GM12878 (cell line): ENCODE measurements at places on chromosomes 6 and 20. TPM values are rescaled to one million over a fixed set of nuclear protein-coding genes. Genes with fewer than 3 reads are reported as not detected.

- no peaks in the 10 kb centered on the region for H3K27me3 ChIP-seq
- no peaks in the 10 kb centered on the region for H3K4me1 ChIP-seq
- H3K27ac ChIP-seq: no peak overlapping the region
- no peak for DNase-seq
- H3K4me3 ChIP-seq: no peak overlapping the region
Observed at GRCh38 chr6:65110031-65110430, 597.0 kb downstream of the EYS start.

GRCh38 chr20:31967830-31968249 is at the start of gene XKR7:
XKR7 (plus strand) TSS chr20:31968151; CDS start chr20:31968176, 25 bp downstream.
- peaks cover 2% of the 10 kb centered on the region; the same call in 1 of the 2 replicates for H3K27me3 ChIP-seq
- DNase-seq: no peak
- no peaks in the 10 kb centered on the region for H3K4me1 ChIP-seq

DNA sequence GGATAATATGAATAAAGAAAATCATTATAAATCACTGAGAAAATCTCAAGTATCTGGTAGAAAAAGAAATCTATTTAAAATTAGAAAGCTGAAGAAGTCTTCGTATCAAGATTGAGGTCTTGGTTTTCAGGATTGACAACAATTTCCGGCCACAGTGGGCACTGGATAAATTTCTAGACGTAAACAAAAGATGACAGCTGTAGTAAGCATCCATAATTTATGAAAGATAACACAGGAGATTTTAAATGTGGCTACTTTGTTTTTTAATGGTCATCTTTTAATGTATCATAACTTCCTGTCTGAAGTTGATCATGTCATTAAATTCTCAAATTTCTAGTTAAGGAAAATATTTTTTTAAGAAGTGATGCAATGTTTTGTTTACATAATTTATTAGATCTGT is 444.2 kb downstream of the HTR1B start:
- H3K4me3 ChIP-seq: no peak overlapping the region
- no peaks in the 10 kb centered on the region for H3K36me3 ChIP-seq
- no peak overlapping the region for H3K27ac ChIP-seq
- no peaks in the 10 kb centered on the region for H3K27me3 ChIP-seq
- H3K4me1 ChIP-seq: no peaks in the 10 kb centered on the region

- H3K4me3 ChIP-seq: no peak overlapping the region
- no peaks in the 10 kb centered on the region for H3K4me1 ChIP-seq
- no peak for DNase-seq
- H3K27me3 ChIP-seq: no peaks in the 10 kb centered on the region
- H3K27ac ChIP-seq: no peak overlapping the region
Observed at GRCh38 chr6:43200541-43200940, 18.5 kb downstream of the CUL9 start.

DNA sequence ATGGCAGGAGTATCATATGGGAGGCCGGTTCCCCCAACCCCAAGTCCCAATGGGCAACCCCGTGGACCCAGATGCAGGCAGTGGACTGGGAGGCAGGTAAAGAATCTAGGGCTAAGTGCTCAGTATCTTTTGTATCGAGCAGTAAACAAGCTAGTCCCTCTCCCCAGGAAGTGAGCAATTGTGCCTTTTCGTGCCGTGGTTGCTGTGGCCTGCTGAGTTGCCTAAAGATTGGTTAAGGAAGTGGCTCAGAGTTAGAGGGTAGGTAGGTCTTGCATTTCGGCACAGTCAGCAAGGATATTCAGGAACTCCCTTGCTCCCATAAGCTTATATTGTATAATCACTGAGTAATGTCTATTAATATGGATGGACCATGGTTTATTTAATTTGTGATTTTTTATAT is 1.3 kb upstream of the DNAH8 start:
- H3K36me3 ChIP-seq: no peaks in the 10 kb centered on the region
- peaks cover 21% of the 10 kb centered on the region for H3K4me1 ChIP-seq
- no peak for DNase-seq
- no peak overlapping the region for H3K4me3 ChIP-seq
- no peak overlapping the region for H3K27ac ChIP-seq

DNA sequence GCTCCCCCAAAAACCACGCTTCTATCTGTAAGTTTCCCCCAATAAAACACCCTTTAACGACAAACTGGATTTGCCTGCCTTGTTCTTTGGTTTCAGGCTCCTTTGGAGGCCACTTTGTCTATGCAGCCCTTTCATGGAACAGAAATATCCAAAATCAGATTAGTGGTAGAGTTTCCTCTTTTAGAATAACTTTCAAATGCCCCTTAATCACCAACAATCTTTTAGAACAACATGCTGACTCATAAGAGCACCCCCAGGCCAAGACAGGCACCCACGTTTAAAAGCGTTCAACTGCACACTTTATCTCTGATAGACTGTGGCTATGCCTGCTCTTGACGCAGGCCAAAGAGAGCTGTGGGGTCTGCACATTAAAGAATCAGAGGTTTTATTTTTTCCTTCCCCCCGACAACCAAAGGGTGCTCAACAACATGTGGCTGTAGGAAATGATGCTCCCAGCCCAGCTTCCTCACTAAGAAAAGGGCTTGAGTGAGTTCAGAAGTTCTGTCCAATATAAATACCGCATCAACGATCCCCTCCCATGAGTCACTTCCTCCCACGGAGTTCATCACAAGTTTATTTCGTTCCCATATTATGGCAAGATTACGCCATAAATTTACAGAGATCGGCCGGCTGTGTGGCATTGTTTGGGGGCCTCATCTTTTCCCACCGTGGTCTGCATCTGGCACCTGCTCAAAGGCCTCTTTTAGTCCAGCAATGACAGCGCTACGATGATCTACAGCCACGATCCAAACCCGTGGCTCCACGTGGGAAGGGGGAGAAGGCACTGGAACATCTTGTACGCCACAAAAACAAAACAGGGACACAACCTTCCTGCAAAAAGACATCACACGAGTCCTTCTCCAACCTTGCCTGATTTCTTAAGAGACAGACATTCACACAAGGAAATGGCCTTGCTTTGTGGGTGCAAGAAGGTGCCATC is 88.8 kb upstream of the NFATC2 start:
- no peaks in the 10 kb centered on the region for H3K27me3 ChIP-seq
- H3K4me1 ChIP-seq: peaks cover 23% of the 10 kb centered on the region
- H3K27ac ChIP-seq: no peak overlapping the region
- no peak overlapping the region for H3K4me3 ChIP-seq

DNA sequence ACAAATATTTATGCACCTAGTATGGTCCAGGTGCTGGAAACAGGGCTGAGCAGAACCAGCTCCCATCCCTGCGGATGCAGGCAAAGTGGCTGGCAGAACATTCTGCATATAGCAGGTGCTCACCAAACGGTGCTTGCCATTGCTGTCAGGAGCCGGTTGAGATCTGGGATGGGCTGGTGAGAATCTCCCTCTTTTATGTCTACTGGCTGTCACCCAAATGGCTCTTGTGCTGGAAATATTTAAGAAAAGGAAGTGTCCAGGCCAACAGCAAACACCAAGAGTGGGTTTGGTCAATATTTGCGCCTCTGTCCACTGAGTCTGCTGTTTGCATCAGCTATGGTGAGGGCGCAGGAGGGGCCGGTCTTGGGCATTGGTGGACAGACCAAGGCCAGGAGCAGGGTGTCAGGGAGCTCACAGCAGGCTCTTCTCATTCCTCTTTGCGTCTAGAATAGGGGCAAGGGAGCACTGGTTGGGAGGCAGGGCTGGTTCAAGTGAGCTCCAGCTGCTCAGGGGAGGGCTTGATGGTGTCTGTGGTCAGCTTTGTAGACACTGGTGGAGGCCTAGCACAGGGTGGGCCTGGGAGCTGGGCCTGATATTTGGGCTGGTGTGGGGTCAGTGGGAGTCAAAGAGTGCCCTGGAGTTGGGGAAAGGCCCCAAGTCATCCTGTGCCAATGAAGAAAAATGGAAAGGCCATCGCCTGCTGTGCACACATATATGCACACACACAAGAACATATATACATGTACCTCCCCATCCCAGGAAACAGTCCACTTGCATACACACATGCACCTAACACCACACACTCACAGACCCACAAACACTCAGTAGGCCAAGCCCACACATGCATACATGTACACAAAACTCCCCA is 1.4 kb upstream of the BPIFB2 start:
- no peak for DNase-seq
- H3K4me3 ChIP-seq: no peak overlapping the region
- no peaks in the 10 kb centered on the region; the same call in 1 of the 2 replicates for H3K27me3 ChIP-seq
- H3K27ac ChIP-seq: no peak overlapping the region
- H3K36me3 ChIP-seq: no peaks in the 10 kb centered on the region
- no peaks in the 10 kb centered on the region for H3K4me1 ChIP-seq

DNA sequence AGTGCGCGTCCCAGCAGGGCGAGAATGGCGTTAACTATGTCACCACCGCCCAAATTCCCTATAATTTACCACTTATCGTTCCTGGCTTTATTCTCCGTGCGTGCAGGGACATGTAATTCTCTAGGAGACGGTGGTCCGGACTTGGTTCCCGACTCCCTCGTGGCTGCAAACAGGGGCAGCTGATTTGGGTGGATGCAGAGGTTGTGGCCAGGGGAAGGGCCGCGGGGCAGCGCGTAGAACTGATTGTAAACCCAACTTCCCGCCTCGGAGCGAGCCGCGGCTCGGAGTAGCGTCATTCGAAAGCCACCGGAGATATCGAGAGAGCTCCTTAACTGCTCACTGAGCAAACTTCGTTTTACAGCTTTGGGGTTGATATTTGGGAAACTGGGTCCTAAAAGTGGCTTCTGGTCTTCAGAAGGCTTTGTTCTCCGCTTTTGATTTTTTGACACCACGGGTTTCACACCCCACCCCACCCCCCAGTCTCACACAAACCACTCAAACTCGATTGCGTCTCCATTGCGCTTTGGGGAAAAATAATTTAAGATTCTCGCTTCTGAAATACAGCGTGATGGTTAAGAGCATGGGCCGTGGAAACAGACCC is 17.5 kb upstream of the ZSCAN9 start:
- peaks cover 11% of the 10 kb centered on the region for H3K27me3 ChIP-seq
- peaks cover 16% of the 10 kb centered on the region for H3K4me1 ChIP-seq

GRCh38 chr6:57432157-57432556 is 114.7 kb downstream of the PRIM2 start:
- H3K27ac ChIP-seq: no peak overlapping the region
- H3K4me3 ChIP-seq: no peak overlapping the region
- H3K36me3 ChIP-seq: no peaks in the 10 kb centered on the region

GRCh38 chr6:28172006-28172405 is 30.3 kb downstream of the ZKSCAN8 start:
- DNase-seq: no peak
- no peaks in the 10 kb centered on the region for H3K4me1 ChIP-seq
- H3K27ac ChIP-seq: no peak overlapping the region
- H3K4me3 ChIP-seq: no peak overlapping the region
- H3K36me3 ChIP-seq: no peaks in the 10 kb centered on the region

DNA sequence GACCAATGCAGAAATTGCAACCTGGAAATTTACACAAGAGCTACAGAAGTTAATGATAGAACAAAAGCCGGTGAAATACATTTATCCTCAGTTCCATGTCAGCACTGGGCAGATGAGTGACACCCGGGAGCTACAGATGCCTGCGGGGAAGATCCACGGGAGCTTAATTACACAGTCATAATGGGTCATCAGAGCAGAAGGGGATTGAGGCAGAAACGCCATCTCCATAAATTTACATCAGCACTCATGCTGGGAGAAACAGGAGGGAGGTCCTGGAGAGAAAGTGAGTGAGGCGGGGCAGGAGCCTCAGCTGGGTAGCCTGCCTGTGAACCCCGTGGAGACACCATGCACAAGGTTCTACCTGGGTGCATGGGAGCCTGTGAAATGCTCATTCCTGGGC is 37.6 kb upstream of the CST7 start:
- no peaks in the 10 kb centered on the region; the same call in 1 of the 2 replicates for H3K27me3 ChIP-seq
- H3K36me3 ChIP-seq: no peaks in the 10 kb centered on the region
- DNase-seq: no peak
- H3K27ac ChIP-seq: no peak overlapping the region
- no peak overlapping the region for H3K4me3 ChIP-seq

The LTB gene
- 46.8 and 50.9 TPM in 2 replicates for total RNA-seq

The HNF4A gene
- total RNA-seq: 0.16 and 0.21 TPM in 2 replicates

The CNKSR3 gene
- 0.11 and 0.31 TPM in 2 replicates for total RNA-seq

The SSTR4 gene
- total RNA-seq: not detected in 2 replicates

The RUNX2 gene
- total RNA-seq: 0.61 and 0.77 TPM in 2 replicates

The GHRH gene
- total RNA-seq: not detected in 2 replicates

The BHLHE23 gene
- 0.33 TPM in 1 of 2 replicates, not detected in the other for total RNA-seq

The FAM184A gene
- 0.19 TPM in 1 of 2 replicates, not detected in the other for total RNA-seq
